ENCODE measurements at places on chromosomes 3 and 15.
A peak's percentile ranks its signal among the peaks of the same experiment; 100 is the strongest.

DNA sequence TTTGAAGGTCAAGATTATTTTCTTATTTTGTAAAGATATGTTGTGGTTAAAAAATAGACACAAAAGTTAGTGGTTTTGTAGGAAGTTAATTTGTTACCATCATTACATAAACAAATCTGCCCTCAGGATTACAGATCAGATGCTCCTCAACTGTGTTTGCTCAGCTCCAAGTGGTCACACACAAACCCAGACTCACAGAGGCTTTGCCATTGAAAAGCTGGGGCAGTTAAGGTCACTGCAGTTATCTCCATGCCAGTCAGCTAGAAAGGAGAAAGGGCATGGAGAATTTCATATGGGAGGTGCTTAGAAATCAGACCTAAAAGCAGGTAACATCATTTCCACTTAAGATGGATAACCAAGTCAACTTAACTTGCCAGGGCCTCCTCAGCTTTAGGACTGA is 825.7 kb upstream of the GBE1 start:
- no peak for DNase-seq

DNA sequence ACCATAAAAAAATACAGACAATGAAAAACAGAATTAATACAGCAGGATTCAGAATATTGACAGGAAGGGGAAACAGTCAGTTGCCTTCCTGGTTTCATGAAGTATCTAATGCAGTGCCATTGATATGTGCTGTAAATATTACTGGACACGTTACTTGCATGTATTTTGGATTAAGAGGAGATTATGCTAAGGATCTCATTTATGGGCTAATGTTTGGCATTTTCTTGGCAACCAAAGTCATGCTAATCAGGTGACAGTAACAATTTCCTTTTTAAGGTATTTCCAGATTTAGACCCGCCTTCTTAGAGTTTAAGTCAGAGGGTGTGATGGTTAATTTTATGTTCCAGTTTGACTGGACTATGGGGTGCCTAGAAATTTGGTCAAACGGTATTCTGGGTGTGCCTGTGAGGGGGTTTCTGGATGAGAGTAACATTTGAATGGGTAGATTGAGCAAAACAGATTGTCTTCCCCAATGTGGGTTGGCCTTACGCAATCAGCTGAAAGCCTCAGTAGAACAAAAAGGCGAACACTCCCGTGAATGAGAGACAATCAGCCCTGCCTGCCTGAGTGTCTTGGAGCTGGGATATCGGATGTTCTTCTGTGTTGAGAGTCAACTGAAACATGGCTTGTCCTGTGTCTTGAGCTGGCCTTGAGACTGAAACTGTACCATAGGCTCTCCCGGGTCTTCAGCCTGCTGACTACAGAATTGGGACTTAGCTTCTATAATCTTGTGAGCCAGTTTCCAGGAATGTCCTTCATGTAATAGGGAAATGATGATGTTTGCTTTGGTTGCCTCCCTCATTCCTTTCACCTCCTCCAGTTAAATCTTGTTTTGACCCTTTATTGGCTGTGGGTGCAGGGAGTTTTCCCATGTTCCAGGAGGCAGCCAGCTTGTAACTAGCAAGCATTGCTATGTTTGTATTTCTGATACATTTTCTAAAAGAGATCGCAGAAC is 10.5 kb downstream of the SQOR start:
- no peak for DNase-seq

- no peak for DNase-seq
Observed at GRCh38 chr15:73596174-73596573, 37.0 kb downstream of the NPTN start.

GRCh38 chr3:70776081-70776480 is 463.6 kb upstream of the MDFIC2 start:
- DNase-seq: no peak

- DNase-seq: no peak
Observed at GRCh38 chr15:101054991-101055390, 135.8 kb downstream of the LRRK1 start.

DNA sequence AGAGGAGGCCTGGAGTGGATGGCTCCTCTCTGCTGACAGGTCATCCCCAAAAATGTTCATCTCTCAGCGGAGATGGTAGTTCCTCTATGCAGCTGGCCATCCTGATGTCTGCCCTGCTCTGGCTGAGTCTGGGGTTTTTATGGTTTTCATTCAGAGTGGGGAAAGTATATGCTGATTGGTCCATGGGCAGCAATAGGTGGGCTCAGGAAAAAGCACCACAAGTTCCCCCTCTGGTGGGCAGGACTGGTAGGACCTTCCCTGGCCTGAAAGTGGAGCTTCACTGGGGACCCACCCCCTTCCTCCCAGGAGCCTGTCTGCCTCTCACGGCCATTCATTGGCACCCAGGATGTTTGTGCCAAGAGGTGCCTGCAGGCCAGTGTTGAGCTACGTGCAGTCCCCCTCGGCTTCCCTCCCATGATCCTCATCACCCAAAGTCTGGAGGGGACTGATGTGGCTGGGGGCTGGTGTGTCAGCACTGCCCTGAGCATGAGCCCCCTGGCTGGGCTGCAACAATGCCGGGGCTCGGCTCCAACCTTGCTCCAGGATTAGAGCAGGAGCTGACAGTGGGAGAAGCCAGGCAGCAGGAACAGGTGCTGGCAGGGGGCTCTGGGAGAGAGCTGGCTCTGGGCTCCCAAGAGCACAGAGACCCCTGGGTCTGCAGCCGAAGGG is 13.1 kb upstream of the BLOC1S6 start:
- no peak for DNase-seq

- no peak for DNase-seq
Observed at GRCh38 chr3:70726961-70727360, 414.5 kb upstream of the MDFIC2 start.

- DNase-seq: no peak
Observed at GRCh38 chr3:170745211-170745718, 124.7 kb downstream of the RPL22L1 start.

- DNase-seq: no peak
Observed at GRCh38 chr3:171788546-171789351, 21.5 kb downstream of the PLD1 start.

- DNase-seq: no peak
Observed at GRCh38 chr3:40853474-40853873, 328.7 kb downstream of the ZNF621 start.

DNA sequence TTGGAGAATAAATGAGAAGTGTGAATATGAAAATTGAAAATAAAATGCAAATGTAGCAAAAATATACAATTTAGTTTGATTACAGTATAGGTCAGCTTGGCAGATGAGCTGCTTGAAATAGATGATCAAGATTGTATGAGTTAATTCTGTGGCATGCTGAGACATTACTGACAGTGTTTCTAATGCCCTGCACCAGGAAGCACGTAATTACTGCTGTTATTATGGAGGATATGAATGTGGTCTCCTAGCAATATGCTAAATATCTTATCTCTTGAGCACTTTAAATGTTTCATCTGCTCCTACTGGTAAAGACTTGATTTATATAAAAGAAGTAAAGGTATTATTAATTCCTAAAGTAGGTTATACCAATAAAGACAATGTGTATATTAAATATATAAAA is 1015.5 kb downstream of the PLOD2 start:
- no peak for DNase-seq

DNA sequence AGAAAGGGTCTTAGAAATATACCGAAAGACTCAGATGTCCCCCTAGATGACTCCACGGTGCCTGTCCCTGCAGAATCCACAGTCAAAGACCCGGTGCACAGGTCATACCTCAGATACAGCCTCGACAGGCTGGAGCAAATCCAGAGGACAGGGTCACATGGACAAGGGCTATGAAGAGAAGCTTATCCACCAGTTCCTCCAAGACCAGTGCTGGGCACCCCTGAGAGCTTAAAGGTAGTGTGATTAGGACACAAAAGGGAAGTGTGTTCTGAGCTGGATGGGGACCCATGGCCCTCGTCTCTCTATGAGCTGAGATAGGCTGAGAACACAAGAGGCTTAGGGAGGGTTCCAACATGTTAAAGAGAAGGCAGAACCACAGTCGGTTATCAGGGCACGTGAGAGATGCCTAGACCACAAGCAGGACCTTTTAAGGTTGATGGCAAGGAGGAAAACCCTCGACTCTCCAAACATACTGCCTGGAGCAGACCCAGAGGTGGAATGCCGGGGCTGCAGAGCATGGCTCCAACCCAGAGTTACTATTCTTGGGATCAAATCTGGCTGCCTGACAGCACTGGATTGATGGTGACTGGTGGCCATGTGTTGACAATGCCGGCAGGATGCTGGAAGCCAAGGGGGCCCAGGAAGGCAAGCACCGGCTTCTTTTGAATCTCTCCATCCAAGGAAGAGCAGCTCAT is 46.9 kb downstream of the ADCY5 start:
- no peak for DNase-seq

GRCh38 chr3:137024348-137024747 is 66.6 kb downstream of the IL20RB start:
- DNase-seq: no peak

- no peak for DNase-seq
Observed at GRCh38 chr3:109337393-109337792, at the start of gene DPPA4. Gene DPPA4, minus strand, starts transcription at chr3:109337546. Its CDS starts 29 bp downstream, at chr3:109337517.

- DNase-seq: no peak
Observed at GRCh38 chr3:60399861-60400845, 851.1 kb downstream of the FHIT start.

DNA sequence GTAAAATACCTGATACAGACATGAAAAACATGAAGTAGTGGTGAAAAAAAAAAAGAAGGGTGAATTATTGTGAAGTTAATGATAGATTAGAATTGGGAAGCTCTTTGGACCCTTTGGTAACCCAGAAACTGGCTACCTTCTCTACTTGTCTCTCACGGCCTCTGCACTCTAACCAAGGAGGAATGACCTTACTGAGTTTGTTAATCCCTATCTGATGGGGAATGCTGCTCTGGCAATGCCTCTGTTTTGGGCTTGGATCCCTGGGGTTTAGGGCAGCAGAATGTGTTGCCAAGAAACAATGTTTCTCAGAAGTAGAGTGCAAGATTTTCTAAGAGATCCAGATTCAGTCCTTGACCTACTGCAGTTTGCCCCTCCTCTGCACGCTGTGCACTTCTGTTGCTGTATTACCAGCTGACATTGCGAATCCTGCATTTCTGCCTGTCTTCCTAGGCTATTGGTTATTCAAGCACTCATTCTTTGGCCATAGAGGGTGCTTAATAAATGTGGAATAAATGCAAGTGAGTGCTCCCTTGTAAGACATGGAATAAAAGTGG is 49.2 kb upstream of the MAP3K13 start:
- DNase-seq: no peak

DNA sequence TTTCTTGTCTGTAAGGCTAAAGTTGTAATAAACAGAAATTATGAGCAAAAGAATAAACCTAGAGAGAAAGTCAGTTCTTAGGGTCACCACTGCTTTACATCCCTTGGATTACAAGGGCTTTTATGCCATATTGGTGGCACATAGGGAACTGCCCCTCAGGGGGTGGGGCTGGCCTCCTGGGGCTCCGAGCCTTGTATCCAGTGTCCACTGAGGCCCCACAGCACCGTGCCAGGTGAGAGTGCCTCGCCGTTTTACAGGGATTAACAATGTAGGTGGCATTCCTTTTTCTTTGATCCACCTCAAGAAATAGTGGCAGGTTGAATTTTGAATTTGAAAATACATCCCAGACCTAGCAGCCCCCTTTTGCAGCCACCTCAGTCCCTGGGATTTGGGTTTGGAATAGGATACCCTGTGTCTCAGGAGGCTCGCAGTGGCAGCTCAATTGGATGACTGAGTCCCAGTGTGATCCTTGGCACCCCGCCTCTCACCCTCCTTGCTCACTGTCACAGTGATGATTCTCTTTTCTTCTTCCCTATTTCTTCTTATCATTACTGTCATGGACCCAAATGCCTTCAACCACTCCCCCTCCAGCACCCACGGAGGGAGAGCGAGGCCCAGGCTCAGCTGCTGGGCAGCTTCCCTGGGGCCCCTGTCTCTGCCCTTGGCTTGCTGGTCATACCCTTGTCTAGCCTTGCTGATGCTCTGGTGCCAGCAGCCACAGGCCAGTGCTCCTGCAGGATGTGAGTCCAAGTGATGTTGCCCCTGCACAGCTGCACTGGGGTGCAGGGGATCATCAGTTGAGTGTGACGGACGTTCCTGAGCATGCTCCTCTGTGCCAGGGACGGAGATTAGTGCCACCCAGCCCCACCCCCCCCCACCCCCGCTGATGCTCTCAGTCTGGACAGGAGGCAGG is 137.9 kb downstream of the DNAJB8 start:
- DNase-seq: no peak

DNA sequence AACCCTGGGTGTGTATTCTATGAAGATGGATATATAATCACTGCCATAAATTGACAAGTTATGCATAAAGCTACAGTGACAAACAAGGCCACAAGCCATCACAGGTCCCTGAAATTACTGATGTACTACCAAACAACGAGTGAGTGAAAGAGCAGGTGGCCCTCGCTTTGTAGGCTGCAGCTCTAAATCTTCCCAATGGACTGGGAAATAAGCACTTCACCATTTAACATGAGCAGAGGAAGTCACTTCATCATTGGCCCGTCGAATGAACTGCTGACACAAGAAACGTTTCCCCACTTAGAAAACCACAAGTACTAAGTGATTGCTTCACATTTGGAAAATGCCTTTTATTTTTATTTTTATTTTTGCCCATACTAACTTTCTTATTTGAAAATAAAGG is 218.0 kb downstream of the ZNF385D start:
- DNase-seq: no peak

GRCh38 chr3:52351762-52352368 is 35.7 kb downstream of the DNAH1 start:
- no peak for DNase-seq

DNA sequence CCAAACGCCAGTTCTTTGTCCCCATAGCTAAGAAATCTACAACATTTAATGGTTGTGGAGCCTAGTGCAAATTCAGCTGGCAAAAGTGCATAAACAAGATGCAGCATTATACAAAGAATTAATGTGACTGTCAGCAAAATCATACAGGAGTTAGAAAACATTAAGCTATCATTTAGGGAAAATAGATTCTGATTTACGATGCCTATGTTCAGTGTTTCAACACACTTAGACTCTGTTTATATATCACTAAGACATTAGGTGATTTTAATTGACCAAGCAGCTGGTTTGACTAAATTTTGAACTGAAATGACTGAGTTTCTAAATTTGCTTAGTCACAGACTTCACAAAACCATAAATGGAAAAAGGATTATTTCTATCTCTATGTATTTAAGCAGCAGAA is 1076.8 kb downstream of the TBL1XR1 start:
- DNase-seq: no peak

DNA sequence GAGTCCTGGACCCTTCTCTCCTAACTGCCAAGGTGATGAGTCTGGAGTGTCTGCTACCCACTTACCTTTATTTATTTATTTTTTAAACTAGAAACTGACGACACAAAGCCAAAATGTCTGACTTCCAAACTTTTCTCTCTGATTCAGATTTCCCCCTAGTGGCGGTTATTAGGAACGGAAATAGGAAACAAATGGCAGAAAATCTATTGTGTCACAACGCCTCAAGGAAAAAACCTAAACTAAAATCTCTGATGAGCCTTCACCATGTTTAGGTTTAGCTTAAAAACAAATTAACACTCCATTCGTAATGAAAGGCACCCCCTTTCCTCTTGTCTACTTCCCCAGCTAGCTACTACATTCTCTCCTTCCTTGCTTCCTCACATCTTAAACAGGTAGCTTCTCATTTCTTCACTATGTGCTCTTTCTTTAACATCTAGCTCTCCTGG is 94.0 kb upstream of the MEX3B start:
- DNase-seq: peak; percentile 10

GRCh38 chr3:111595232-111595631 is at the start of gene ZBED2:
Gene ZBED2, minus strand, starts transcription at chr3:111595346. Its CDS starts 1,145 bp downstream, at chr3:111594201.
- no peak for DNase-seq
